ENCODE measurements at places on chromosomes 4 and X.

GRCh38 chr4:165208741-165209388, 1.5 kb downstream of the KLHL2 start:
- no peak for DNase-seq

DNA sequence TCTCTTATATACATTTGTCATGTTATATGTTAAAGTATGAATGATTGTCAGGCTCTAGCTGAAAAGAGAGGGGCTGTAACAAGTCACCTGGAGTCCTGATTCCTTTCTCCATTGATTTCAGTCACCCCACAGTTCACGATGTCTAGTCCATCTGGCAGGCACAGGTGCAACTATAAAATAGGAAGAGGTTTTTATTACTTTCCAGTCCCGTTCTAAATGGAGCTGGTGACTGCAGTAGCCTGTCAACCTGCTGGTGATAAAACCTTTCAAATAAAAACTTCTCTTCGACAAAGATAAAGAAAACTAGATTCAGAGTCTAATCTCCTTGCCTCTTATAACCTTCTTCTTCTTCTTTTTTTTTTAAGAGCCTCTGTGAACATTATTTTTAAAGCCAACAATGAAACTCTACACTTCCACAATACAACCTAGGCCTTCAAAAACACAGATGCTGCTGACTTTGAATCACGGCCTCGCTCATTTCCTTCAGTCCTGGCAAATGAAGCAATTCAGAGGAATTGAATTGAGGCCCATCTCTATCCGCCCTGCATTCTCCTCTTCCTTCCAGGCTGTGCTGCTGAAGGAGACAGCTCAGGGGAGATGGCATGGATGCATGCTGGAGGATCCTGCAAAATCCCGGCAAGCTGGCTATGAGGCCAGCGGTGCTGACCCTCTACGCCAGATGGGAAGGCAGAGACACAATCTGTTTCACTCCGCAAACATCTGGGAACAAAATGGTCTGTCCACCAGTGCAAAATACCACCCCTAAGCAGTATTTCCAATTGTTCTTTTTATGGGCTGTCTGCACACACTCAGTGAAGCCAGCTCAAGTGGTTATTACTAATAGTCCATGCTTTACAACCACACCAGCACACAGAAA, 27.3 kb upstream of the CDKN2AIP start:
- no peak for DNase-seq

DNA sequence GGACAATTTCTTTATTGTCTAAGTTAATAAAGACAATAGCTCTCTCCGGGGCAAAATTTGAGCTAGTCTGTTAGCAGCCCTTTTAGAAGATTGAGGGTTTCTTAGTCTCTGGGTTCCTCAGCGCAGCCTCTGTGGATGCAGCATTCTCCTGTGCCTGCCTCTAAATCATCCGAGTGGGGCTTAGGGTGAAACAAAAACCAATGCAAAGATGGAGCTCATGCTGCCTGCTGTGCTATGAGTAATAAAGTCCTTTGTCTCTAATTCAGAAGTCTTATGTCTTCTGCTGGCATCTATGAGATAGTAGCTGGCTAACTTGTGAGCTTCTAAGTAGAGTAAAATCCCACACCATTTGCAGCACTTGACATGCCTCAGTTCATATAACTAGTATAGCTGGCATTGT, 67.9 kb downstream of the ANKRD50 start:
- no peak for DNase-seq

DNA sequence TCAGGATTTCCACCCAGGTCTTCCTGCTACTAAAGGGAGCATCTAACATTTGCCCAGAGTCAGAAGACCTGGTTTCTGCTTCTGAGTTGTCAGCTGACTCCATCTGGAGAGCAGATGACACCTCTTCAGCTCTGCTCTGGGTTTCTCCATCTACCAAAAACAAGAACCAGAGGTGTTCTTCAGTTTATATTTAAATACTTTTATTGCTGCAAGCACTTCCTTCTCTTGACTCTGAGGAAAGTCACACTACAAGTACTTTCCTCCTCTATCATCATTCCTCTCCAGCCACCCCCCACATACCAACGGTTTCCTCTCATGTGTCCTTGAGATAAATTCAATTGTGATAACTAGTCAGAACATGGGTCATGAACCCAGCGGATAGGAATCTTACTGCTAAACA, 88.4 kb downstream of the PPP3CA start:
- no peak for DNase-seq

DNA sequence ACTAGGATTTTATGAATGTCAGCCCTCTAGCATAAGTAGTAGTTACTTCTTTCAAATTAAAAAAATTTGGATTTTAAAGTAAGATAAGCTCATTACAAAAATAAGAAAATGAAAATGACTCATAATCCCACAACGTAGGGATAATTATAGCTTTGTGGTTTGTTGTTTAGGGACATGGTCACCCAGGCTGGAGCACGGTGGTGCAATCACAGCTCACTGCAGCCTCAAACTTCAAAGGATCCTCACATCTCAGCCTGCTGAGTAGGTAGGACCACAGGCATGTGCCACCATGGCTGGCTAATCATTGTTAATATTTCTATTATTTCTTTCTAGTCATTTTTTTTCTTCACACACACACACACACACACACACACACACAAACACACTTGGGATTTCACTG, 57.6 kb downstream of the PLAC1 start:
- no peak for DNase-seq

DNA sequence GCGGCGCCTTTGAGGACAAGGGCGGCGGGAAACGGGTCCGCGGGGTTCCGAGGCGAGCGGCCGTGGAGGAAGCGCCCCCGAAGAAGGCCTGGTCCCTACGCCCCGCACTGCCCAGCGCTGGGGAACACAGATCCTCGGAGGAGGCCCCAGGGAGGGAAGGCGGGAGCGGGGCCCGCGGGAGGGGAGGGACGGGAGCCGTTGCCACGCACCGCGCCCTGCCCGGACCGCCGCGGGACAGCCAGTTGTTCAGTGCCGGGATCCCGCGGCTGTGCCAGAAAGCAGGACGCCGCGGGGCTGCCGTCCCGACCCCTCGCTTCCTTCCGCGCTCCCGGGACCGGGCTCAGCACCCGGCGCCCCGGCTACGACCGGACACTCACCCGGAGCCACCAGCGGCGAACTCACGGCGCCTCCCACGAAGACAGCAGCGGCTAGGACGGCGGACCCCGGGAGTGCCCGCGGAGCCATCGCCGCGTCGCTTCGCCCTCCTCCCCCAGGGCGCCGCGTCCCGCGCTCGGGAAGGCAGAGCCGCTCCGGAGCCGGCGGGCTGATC, 278 bp downstream of the RELL1 start:
- peak; percentile 91 for DNase-seq

DNA sequence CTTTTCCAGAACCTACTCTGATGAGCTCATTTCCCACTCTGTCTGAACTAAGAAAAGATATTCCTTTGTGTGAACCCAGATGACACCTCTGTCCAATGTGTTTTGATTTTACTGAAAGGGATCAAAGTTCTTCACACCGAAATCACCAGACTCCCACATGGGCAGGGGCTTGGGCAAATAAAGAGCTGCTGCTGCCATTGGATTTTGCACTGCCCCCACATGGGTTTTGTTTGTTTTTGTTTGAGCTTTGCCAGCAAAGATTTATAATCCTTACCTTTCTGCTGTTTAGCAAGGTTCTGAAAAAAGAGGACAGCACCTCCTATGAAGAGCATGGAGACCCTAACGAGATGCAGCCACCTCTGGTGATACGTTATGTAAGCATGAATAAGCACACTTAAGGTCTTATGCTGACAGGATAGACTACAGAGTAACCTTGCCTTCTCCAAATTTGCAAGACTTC, 44.3 kb downstream of the HSD17B13 start:
- no peak for DNase-seq

DNA sequence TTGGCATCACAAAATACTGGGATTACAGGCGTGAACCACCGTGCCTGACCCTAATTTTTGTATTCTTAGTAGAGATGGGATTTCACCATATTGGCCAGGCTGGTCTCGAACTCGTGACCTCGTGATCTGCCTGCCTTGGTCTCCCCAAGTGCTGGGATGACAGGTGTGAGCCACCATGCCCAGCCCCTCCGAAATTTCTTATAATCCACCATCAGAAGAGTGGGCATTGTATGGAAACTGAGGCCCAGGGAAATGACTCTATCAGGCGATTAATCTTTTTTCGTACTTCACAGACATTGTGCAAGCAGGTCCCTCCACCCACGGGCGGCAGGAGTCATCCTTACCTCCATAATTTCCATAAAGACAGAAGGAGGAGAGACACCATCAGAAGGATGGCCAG, 16.0 kb downstream of the CRLF2 start:
- peak; percentile 87 for DNase-seq

GRCh38 chr4:7027913-7028312, 15.3 kb upstream of the TADA2B start:
- DNase-seq, result no peak

GRCh38 chr4:127131527-127131926, 501.2 kb upstream of the INTU start:
- DNase-seq, result no peak

DNA sequence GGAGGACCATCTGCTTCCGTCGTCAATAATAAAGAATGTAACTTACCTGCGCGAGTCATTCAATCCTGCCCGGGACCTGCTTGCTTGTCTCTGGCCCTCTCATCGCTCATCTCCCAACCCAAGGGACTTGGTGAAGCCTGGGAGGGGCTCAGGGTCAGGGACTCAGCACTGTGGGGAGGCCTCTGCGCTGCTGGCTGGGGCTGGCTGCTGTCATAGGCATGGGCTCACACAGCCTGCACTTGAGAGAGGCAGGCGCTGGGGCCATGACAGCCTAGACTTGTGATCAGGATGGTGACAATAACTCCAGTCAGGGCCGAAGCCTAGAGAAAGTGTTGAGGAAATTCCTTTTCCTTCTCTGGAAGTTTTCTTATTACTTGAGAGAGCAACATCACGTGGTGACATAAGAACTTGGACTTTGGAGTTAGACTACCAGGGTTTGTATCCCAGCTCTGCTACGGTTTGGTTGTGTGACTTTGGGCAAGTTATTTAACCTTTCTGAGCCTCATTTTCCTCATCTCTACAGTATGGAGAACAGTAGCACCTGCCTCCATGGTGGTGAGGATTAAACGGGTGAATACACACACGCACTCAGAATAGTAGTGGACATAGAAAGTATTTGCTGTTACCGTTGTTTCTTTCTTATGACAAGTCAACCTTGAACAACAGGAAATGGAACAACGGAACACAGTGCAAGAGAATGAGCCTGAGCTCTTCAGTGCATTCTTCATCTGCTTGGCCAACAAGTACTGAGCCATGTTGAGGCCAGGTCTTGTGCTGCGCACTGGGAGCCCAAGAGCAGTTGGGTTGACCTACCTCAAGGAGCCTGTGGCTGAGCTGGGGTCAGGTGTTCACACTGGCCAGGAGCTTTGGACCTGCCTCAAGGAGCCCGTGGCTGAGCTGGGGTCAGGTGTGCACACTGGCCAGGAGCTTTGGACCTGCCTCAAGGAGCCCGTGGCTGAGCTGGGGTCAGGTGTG, 60.5 kb downstream of the TBC1D14 start:
- DNase-seq, result peak; percentile 57

- no peak for DNase-seq
These were observed 8.2 kb upstream of the TLR10 start for GRCh38 chr4:38791010-38791409.

GRCh38 chrX:150200820-150201287, 162.3 kb upstream of the MAMLD1 start:
- DNase-seq, result no peak

Data from esophagus muscularis mucosa (tissue), 4 donors.